ENCODE measurements at places on chromosomes 12 and 14.
A peak's percentile ranks its signal among the peaks of the same experiment; 100 is the strongest.

DNA sequence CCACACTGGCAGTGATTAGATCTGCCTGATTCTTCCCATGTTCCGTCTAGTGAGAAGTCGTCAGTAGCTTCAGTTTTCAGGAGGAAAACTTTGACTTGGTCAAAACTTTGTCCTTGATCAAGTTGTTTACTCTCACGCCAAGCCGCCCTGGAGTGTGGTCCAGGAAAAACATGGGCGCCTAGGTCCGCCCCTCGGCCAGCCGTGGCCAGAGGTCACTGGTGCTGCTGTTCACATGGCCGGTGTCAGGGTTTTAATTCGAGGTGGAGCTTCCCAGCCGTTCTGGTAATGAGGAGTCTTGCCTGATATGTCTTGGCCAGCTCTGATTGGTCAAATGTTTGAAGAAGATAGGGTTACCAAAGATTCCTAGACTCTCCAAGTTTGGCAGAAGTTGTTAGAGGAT is 71.5 kb downstream of the PPP2R5C start:
- H3K27me3 ChIP-seq: no peaks in the 10 kb centered on the region
- peaks cover 41% of the 10 kb centered on the region for H3K36me3 ChIP-seq
- no peak overlapping the region for H3K4me3 ChIP-seq
- H3K27ac ChIP-seq: no peak overlapping the region

GRCh38 chr12:27437839-27438238 is 8.7 kb upstream of the SMCO2 start:
- H3K36me3 ChIP-seq: peaks cover 16% of the 10 kb centered on the region
- no peak overlapping the region for H3K27ac ChIP-seq
- H3K4me3 ChIP-seq: no peak overlapping the region
- no peak for DNase-seq

DNA sequence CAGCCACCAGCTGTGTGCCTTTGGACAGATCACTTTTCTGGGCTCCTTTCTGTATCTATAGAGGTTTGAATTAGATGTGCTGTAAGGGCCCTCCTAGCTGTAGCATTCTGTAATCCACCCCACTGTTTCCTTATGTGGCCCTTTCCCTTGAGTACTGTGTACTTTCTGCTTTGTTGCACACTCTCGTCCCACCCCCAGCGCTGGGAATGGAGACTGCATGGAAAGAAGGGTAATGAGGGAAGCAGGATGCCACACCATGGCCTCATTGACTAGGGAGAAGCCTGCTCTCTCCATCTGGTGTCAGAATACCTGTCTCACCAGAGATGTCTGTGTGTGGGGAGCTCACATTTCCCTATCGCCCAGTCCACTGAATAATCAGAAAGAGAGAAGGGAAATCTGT is 13.6 kb upstream of the GALNT16 start:
- no peak overlapping the region for H3K27ac ChIP-seq
- no peak overlapping the region for H3K4me3 ChIP-seq
- no peak for DNase-seq
- no peaks in the 10 kb centered on the region for H3K27me3 ChIP-seq

- H3K27ac ChIP-seq: no peak overlapping the region
- no peak overlapping the region for H3K4me3 ChIP-seq
- H3K36me3 ChIP-seq: no peaks in the 10 kb centered on the region
- no peaks in the 10 kb centered on the region for H3K27me3 ChIP-seq
- DNase-seq: no peak
Measured at GRCh38 chr14:78986989-78987388, 816.8 kb downstream of the NRXN3 start.

GRCh38 chr14:64423987-64424386 is 35.8 kb downstream of the MTHFD1 start:
- DNase-seq: no peak
- no peak overlapping the region for H3K4me3 ChIP-seq
- no peak overlapping the region for H3K27ac ChIP-seq
- H3K4me1 ChIP-seq: peaks cover 4% of the 10 kb centered on the region
- H3K27me3 ChIP-seq: no peaks in the 10 kb centered on the region

- H3K27ac ChIP-seq: no peak overlapping the region
- no peak overlapping the region for H3K4me3 ChIP-seq
- peaks cover 9% of the 10 kb centered on the region for H3K4me1 ChIP-seq
- DNase-seq: no peak
- peaks cover 14% of the 10 kb centered on the region for H3K36me3 ChIP-seq
Measured at GRCh38 chr12:49554266-49554665, 13.7 kb downstream of the MCRS1 start.

DNA sequence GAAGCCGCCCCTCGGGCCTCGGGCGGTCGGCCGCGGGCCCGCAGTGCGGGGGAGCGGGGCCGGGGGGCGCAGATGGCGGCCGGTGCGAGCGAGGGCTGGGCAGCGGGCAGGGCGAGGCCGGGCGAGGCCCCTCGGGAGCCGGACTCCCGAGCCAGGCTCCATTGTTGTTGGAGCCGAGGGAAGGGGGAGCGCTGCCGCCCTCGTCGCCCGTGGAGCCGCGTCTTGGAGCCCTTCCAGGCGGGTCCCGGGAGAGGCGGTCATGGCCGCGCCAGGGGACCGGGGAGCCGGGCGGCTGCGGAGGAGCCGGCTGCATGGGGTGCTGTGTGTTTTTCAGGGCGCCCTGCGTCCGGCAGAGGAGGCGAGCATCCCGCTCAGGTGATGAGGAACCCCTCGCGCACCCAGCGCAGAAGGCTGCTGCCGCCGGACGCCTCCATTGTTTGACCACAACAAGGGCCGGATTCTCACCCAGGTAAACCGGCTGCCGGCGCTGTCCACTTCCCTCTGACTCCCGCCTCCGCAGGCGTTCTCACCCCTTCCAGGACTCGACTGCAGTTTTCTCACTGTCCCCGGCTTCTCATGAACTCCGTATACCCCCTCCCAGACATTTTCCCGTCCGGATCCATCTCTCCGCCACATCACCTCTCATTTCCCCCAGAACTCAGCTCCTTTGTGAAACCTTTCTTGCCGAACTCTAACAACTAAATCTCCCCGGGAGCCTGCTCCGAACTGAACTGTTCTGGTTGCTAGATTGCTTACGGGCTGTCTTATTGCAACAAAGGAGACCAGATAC is 732 bp downstream of the ZNF664 start:
- H3K4me3 ChIP-seq: peak overlapping the region; percentile 83
- peaks cover 18% of the 10 kb centered on the region for H3K36me3 ChIP-seq
- H3K27ac ChIP-seq: peak overlapping the region; percentile 59
- H3K27me3 ChIP-seq: no peaks in the 10 kb centered on the region
- peaks cover 36% of the 10 kb centered on the region for H3K4me1 ChIP-seq
- peak; percentile 24 for DNase-seq
